ENCODE measurements at places on chromosomes 1 and 21.

DNA sequence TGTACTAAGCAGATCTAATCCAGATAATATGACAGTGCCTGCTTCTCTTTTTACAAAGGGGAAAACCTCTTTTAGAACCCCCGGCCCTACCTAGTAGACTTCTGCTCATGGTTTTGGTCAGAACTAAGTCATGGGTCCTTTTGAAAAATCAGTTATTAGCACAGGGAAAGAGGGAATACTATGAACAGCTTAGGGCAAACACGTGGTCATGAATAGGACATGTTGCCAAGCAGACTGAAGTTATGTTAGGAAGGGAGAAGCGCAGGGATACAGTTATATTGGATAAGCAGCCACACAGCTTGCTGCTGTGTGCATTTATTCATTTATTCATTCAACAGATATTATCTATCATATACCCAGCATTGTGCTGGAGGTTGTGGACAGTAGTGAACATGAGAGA, 25.3 kb upstream of the IGSF3 start:
- DNase-seq: no peak

DNA sequence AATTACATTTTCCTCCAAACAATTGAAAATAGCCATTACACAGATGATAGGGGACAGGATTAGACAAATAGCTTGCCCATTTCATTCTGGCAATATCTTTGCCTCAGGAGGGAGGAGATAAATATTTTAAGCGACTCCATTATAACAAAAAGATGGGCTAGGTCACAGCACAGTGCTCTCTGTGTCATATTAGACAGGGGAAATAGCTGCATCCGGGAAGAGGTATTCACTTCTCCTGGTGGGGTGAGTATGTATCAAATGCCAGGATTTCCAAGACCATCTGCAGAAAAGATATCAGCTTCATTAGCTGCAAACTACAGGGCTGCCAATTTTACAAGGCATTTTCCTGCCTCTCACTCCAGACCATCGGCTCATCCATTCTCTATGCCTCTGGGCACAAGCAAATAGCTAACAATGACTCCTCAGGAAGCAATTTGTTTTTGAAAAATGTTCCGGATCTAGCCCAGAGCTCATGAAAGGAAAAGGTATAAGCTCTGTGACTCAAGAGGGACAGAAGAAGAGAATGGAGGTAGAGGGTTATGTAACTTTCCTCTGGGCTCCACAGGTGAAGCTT, 41.9 kb upstream of the ANGPTL7 start:
- no peak for DNase-seq

DNA sequence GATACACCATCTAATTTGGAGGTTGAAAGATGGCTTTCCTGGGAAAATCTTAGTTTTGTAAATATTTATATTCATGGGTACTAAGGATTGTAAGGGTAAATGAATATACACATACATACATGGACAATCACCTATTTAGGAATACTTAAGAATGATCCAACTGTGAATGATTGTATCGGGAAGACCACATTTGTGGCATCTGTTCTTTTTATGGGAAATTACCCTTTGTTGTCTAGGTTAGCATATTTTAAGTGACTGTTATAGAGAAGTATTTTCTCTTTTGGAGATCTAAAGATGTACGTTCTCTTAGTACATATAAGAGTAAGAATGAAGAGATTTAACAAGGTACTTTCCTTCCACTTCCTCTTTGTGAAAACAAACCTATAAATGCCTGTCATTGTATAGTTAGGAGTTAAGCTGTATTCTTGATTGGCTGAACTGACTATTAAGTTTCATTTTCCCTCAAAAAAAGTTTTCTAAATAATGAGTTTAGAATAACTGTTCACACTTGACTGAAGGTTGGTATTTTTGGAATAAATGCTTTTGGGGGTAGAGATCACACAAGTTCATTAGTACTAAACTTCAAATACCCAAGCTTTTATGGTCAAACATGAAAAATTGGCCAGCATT, 26.7 kb downstream of the SNX7 start:
- DNase-seq: no peak

GRCh38 chr1:209527372-209527771, 56.1 kb upstream of the CAMK1G start:
- no peak for DNase-seq

DNA sequence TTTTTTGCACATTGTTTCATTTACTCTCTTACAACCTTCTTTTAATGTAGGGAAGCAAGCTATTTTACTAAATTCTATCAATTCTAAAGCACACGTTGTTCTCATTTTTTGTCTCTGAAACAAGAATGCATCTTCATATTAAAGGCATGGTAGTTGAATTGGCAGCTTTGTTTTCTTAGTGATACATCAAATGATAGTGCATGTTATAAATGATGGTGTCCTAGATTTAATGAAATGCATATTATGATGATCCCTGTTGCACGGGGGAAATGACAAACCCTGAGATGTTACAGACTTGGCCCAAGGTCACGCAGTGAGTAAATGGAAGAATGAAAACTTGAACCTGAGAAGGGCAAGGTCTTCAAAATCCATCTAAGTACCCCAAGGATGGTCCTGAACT, 213.1 kb downstream of the KAZN start:
- DNase-seq: no peak

DNA sequence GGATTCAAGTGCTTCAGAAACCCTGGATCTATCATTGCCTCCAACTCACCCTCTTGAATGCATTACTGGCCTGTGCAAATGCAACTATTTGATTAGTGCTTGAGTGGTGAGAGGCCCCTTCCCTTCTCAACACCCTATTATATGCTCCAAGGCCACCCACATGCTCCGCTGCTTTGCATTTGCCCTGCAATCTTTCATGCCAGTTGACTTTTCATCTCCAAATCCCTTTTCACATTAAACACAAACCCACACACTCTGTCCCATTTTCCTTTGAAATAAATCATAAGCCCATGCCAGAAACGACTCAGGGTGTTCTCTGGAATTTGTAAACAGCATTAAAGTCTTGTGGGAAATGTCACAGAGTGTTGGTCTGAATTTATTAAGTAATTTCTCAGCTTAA, 78.9 kb upstream of the CTTNBP2NL start:
- no peak for DNase-seq

GRCh38 chr1:48216941-48217340, 5.6 kb upstream of the SLC5A9 start:
- DNase-seq: no peak

- no peak for DNase-seq
Measured at GRCh38 chr1:153532769-153533599, 2.8 kb downstream of the S100A6 start.

GRCh38 chr1:29414086-29414485, 177.8 kb downstream of the PTPRU start:
- no peak for DNase-seq

DNA sequence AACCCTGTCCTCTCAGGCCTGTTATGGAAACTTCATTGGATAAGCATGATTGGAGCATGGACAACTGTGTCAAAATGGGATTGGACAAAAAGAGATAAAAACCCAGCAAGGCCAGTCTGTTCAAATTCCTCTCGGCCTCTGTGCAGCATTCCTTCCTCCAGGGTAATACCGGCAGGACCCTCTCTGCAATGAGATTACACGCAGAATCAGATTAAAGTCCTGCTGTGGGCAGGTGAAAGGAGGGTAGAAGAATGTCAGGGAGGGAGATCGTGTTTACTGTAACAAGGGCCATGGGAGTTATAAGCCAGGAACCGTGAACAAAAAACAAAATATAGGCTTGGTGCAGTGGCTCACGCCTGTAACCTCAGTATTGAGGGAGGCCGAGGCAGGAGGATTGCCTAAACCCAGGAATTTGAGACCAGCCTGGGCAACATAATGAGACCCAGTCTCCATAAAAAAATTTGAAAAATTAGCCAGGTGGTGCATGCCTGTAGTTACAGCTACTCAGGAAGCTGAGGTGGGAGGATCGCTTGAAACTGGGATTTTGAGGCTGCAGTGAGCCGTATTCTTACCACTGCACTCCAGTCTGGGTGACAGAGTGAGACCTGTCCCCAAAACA, 5.6 kb upstream of the EFHD2 start:
- DNase-seq: no peak

DNA sequence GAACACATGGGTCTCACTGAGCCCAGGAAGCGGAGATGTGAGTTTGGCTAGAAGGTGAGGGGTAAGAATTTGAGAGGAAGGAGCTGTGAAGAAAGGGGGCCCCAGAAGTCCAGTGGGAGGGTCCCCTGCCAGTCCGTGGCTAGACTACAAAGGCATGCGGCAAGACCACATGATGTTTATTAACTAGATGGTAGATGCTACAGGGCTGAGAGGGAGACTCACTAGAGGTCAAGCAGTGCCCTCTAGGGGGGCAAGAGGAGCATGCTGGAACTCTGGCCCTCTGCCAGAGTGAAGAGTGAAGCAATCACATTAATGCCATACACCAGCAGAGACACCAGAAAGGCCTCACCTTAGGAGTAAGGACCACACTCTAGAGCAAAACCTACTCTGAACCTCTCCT, 12.2 kb downstream of the KIAA0319L start:
- DNase-seq: no peak

GRCh38 chr1:211925016-211925415, 94.5 kb upstream of the LPGAT1 start:
- DNase-seq: no peak

GRCh38 chr1:147534386-147534785, 6.9 kb upstream of the BCL9 start:
- no peak for DNase-seq

- DNase-seq: no peak
Measured at GRCh38 chr1:18666317-18666920, 35.8 kb downstream of the PAX7 start.

DNA sequence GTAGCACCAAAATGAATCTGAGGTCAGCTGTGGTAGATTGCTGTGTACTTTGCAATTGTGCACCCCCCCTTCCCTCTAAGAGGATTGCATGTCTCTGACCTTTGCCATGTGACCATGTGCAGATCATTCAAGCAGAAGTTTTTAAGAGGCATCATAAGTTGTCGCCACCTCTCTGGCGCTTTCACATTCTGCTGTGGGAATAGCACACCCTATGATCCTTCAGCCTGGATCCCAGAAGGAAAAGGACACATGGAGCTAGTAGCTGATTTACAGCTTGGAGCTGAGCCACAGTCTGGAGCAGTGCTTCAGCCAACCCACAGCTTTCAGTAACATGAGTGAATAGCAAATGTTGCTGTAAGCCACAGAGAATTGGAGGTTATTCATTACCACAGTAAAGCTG, 158.5 kb downstream of the TSEN15 start:
- no peak for DNase-seq

GRCh38 chr1:63189677-63190076, 132.7 kb upstream of the FOXD3 start:
- DNase-seq: no peak

DNA sequence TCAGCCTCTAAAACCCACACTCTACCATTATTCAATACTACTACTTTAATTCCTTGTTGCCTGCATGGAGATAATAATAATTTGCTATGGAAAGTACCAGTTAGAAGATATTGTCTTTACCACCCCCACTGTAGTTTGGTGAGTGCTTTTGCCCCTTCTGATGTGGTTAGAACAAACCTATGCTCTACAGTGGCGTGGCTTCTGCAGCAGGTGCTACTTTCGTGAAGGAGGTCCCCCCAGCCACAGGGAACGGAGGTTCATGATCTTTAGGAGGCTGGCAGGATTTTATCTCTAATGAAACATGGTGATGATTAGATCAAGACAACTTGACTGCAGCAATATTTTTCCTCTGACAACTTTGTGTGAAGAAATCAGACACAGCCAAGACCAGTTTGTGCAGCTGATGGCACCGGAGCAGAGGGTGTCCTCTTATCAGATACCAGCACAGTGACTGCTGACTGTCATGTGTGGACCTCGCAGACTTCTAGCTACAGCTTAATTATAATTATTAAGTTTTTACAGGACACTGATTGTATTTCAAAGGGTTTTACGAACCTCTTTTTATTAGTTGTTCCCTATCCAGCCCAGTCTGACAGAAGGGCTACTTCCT, 10.7 kb upstream of the TCHH start:
- no peak for DNase-seq

- DNase-seq: no peak
Measured at GRCh38 chr1:11862890-11863289, 4.1 kb upstream of the NPPB start.
